ENCODE measurements at places on chromosomes 2 and 18.

DNA sequence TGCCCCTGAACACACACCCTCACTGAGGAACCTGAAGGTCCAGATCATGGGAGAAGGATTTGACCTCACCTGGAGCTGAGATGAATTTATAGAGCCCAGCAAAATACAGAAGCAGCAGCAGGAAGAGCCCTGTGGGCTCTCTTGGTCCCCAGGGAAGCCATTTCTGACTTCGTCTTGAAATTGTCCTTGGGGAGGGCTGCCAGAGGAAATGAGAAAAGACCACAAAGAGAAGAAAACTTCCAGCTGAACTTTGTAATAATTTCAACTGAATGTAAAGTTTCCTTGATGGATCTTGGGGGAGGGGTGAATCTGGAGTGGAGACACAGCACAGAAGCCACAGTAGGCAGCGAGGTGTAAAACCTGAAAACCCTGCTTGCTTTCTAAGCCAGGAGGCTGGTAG is 500.9 kb upstream of the NXPH2 start:
- DNase-seq = no peak

GRCh38 chr2:207782238-207783030 is 12.7 kb upstream of the FZD5 start:
- no peak for DNase-seq

DNA sequence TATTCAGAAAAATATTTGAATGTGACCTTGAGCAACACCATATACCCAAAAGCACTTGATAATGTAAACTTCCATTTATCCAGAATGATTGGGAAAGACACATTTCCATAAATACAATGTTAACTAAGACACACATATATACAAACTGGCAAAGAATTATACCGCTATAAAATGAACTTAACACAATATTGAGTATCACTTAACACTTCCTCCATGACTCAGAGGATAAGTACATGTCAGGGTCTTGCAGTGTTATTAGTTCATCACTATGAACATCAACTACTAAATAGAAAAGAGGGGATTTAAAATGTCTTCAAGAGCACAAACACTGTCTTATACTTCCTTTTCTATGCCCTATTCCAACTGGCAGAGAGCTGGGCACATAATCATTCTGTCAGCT is 18.6 kb downstream of the WDSUB1 start:
- DNase-seq = no peak

- no peak for DNase-seq
Measured at GRCh38 chr2:3241971-3242746, 135.5 kb downstream of the EIPR1 start.

DNA sequence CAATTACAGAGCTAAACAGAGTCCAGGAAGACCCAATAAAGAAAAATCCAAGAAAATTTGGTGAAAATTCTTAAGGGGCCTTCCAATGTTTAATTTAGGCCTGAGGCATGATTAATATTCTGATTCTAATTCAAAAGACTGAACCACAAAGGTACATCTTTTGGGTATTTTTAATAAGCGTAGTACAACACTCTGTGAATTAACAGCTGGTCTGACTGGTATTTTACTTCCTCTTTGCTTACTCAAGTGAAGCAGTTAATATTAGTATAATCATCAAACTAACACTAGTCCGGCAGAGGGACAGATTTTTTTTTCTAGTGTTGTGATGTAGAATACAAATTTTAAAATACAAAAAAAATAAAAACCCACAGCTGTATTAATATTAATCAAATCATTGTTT is 652.9 kb downstream of the NR4A2 start:
- no peak for DNase-seq

- DNase-seq = peak; percentile 9
Measured at GRCh38 chr2:64391940-64392339, 62.0 kb upstream of the LGALSL start.

GRCh38 chr2:210577263-210578071 is 21.1 kb downstream of the CPS1 start:
- DNase-seq = peak; percentile 52

DNA sequence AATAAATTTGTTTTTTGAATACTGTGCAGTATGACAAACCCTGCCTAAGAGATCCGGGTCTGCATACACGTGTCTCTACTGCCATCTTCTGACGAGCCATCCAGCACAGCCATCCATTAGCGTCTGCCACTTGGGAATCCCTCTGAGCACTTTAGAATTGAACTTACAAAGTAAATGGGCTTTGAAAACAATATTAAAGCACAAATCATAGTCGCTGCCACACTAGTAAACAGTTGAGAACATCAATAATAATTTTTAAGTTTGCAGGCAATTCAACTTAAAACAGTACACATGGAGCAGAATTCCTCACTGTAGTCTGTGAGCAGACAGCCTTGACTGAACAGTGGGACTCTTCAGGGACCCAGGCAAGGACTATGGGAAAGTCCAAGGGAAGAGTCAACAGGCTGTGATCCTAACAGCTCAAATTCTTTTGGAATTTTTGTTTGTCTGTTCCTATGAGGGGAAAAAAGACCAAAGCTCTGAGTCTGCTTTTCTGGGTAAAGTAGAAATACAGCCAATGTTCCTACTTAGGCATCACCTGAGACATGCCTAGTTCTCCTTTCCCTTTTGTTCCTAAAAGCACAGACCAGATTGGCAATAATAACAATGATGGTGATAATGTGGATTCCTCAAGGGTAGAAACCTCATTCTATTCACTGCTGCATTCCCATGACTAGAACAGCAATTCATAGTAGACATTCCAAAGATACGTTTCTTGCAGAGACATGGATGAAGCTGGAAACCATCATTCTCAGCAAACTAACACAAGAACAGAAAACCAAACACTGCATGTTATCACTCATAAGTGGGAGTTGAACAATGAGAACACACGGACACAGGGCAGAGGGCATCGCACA is 92.9 kb downstream of the MREG start:
- DNase-seq = peak; percentile 80

GRCh38 chr2:236321415-236321814 is 57.2 kb upstream of the ASB18 start:
- no peak for DNase-seq

DNA sequence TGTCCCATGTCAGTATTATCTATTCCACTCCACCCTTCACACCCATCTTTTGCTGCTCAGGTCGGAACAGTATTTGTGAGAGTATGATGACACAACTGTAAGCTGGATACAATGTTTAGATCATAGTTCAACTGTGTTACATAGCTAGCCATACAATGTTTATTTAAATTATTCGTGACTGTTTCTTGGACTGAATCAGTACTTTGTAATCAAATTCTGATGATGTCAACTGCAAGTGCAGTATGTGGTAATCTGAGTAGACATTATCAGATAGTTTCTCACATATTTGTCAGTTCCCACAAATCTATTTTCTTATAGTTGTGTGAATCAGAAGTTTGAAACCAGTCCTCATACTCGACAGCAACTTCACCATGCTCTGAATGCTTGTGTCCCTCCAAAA is 177.6 kb downstream of the ZNF407 start:
- peak; percentile 72 for DNase-seq

GRCh38 chr2:238505119-238505891 is 78.6 kb downstream of the ASB1 start:
- no peak for DNase-seq

GRCh38 chr2:5953525-5953924 is 261.3 kb downstream of the SOX11 start:
- DNase-seq = no peak

DNA sequence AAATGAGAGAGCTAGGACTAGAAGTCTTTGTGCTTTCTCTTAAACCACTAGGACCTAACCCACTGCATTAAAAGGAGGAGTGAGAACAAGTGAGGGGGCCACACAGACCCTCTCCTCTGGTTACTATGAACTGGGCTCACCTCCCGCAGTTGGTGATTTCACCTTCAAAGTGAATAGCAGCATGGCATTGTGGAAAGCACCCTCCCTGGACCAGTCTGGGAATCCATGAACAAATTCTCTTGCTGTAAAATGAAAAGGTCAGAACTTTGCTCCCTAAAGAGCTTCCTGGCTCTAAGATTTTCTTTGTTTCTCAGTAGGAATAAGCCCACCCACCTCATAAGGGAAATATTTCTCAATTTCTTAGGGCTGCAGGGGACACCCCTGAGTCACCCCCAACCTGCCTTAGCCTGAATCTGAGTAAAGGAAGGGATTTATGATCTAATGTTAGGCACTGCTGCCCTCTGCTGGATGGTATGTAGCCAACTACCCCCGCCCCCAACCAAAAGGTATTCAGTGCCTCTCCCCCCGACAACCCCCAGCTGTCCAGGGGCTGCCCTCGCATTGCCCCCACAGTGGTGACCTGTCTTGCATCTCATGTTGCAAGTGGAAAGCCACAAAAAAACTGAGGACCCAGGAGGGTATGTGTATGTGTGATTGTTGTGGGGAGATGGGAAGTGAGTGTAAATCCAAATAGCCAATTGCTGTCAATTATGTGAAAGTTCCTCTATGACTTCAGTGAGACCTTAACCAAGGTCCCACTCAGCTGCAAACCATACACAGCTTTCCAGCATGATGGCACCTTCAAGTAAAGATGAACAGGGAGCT is 230.9 kb upstream of the SLC14A2 start:
- peak; percentile 27 for DNase-seq

- DNase-seq = no peak
Measured at GRCh38 chr18:23357996-23358594, 95.0 kb upstream of the RIOK3 start.

DNA sequence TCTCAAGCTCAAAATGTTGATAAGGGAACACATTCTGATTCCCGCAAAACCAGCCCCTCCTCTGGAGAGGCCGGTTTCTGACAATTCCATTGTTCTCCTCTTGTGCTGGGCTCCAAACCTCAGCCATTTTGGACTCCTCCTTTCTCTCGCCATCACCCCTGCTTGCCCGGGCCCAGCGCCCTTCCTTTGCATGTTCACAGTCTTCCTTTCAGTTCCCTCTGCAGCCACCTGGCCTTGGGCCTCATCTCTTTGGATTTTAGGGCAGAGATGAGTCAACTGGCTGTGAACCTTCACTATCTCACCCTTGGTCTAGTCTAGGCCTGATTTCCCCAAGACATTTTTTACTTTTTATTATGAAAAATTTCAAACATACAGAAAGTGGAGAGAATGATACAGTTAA is 155.9 kb upstream of the MAP3K20 start:
- DNase-seq = no peak

Data from amniotic epithelial cell (primary cell).